ENCODE measurements at places on chromosomes 4 and X.

DNA sequence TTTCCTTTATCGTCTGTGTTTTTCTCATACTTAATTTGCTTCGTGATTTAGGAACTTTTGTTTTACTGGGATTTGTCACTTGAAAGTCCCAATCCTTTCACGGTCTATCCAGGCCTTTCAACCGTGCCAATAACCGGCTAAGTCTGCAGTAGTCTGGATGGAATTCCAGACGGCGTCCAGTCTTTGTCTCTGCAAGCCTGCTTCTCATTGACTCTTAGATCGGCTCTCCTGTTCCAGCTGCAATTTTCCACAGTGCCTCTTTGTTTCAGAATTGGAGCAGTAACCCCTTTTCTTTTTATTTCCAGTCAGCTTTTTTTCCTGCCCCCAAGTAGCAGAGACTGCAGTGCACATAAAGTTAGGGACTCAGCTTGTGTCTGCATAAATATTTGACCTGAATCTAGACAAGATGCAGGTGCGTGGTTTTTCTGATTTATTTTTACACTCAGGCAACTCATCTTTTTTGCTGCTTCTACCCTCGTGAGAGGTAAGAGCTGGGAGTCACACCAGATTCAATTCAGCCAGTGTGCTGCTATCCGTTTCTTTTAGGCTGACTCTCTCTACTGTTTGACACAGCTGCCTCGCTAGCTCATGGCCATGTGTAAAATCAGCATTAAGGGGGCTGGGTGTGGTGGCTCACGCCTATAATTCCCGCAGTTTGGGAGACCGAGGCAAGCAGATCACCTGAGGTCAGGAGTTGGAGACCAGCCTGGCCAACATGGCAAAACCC, 37.4 kb upstream of the DHRSX start:
- DNase-seq, result no peak

DNA sequence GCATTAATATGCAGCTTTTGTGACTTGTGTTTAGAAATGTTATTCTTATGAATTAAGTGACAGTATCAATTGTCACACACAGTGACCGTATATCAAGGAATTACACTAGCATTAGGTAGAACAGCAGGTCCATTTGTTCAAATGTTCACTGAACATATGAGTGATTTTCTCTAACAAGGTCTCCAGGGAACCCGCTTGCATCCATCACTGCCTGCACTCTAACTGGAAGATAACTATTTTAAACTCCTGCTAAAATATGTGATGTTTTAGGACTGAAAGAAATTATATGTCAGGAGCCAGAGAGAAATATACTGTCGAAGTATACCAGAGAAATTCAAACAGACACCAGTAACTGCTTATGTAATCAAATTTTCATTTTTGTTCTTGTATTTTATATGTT, 1395.7 kb downstream of the PCDH18 start:
- no peak for DNase-seq

DNA sequence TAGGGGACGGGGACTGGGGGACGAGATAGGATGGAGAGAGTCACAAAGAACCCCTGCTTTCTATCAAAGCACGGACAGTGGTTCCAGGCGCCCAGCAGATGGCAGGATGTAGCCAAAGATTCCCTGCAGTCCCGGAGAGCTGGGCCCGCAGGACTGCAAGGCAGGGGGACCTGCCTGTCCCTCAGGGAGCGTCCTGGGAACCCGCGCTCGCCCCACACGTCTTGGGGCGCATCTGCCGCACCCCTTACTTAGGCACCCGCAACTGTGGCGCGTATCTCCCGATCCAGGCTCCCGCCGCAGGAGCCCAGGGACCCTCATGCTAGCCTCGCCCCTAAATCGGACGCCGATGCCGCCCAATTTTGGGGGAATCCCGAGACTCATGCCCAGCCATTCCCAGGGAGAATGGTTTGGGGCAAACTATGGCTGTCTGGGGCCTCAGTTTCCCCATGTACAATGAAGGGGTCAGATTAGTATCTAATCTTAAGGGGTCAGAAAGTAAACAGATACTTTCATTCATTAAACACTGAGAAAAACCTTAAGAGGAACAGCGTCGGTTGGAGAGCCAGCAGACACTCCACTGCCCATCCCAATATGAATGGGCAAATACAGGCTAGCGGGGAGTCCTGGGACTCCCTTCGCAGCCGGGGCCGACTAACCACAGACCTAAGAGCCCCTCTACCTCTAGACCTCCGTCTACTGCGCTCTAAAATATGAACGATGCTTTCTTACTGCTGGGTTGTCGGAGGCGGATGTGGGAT, 581 bp upstream of the STK32B start:
- DNase-seq, result no peak

- no peak for DNase-seq
Observed at GRCh38 chr4:141569141-141569540, 67.2 kb upstream of the IL15 start.

GRCh38 chrX:72260448-72260847, 16.6 kb downstream of the RPS4X start:
- no peak for DNase-seq

DNA sequence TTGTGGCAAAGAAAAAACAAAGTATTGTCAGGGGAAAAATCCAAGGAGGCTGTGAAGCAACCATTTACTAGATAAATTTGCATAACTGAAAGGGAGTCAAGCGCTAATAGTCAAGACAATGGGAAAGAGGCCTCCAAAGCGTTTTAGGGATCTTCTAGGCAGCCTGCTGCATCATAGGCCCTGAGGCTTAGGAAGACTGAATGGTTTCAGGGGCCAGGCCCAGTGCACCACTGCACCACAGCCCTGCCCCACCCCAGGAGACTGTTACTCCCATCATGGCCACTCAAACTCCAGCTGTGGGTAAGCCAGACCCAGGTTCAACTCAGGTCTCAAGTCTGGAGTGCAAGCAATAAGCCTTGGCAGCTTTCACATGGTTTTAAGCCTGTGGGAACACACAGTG, 362.9 kb downstream of the SH3BGRL start:
- no peak for DNase-seq

DNA sequence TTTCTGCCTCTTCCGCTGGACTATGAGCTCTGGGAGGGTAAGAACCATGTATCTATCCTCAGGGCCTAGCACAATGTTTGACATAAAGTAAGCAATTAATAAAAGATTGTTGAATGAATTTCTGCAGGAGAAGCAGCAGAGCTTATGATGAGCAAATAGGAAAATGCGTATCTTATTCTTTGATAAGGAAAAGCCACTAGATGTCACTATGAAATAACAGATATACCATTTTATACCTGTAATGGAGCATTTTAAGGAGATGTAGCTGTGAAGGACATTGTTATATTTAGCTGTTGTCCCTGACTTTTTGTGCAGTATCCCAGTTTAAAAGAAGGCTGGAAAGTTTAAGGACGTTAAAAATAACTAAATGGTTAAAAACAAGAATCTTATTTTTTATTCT, 147.2 kb upstream of the MBNL3 start:
- DNase-seq, result peak; percentile 12

GRCh38 chr4:26751838-26752237, 108.8 kb upstream of the STIM2 start:
- DNase-seq, result no peak
